ENCODE measurements at places on chromosomes 5 and 9. TPM values are rescaled to one million over a fixed set of nuclear protein-coding genes. Genes with fewer than 3 reads are reported as not detected.

ZNF883 gene
- total RNA-seq = 28.1 TPM

ENTPD2 gene
- total RNA-seq = 0.82 TPM

CDKN2B gene
- under 0.01 TPM for total RNA-seq

PCDHB12 gene
- 12.6 TPM for total RNA-seq

SPINK5 gene
- total RNA-seq = not detected

IRX1 gene
- 0.41 TPM for total RNA-seq

PCDHGC5 gene
- total RNA-seq = 4.9 TPM

ALDH1B1 gene
- 11.0 TPM for total RNA-seq

TPPP gene
- 13.5 TPM for total RNA-seq

SLC4A9 gene
- under 0.01 TPM for total RNA-seq

PCSK1 gene
- 2.9 TPM for total RNA-seq
